HepG2 (cell line): ENCODE measurements at places on chromosomes 2 and 18. TPM values are rescaled to one million over a fixed set of nuclear protein-coding genes. Genes with fewer than 3 reads are reported as not detected.
A peak's percentile ranks its signal among the peaks of the same experiment; 100 is the strongest.

- DNase-seq, result no peak
Observed at GRCh38 chr18:67243799-67244587, 272.5 kb downstream of the DSEL start.

DNA sequence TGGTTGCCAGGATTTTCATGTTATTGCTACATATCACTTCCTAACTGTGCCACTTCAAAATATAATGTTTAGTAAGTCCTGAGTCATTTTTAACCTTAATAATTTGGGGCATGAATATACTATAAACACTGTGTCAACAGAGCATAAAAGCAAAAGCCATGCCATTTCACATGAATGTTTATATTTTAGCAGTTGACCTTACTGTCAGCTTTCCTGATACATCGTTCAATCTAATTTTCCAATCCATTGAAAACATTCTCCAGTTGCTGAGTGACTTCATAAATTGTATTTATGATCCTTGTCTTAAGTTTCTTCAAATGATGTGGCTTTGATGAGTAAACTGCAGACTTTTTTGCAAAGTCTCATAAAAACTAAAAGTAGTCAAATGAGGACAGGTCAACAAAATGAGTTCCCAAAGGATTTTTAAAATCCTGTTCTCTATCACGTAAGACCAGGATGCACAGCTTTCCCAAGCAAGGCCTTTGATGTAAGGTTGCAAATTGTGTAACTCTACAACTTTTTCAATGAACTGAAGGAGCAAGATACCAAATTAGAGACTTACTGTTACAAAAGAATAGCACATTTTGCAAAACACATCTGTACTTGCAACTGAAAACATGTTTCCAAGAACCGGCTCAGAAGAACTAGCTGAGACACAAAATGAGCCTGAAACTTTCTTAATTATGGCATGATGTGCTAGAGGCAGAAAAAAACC is 117.7 kb downstream of the SATB2 start:
- no peak for DNase-seq

DNA sequence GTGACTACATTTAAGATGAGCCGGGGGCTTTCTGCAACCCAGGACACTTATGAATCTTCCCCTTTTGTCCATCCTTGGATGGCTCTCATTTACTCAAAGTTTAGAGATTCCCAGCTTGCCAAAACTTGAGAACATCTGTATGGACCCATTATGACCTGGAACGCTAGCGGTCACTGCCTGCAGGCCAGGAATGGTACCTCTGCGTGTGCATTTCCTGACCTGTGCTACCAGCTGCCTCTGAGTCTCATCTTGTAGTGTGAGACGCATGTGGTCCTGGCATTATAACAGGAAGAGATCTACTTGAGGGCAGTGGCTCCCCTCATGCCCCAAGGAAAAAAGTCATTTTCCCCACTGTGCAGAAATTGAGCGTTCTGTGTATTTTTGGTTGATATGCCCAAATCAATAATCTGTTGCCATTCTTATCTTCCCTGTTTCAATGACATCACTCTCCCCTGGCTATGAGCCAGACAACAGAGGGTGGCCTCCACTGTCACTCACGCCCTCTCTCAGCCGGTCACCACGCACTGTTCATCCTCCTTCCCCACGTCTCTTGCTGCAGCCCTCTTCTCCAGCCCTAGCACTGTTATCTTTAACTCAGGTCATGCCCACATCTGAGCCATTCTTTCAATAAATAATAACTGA is 28.5 kb upstream of the NPAS2 start:
- peak; percentile 51 for DNase-seq

GRCh38 chr2:2102866-2103653 is 228.0 kb downstream of the MYT1L start:
- no peak for DNase-seq

DNA sequence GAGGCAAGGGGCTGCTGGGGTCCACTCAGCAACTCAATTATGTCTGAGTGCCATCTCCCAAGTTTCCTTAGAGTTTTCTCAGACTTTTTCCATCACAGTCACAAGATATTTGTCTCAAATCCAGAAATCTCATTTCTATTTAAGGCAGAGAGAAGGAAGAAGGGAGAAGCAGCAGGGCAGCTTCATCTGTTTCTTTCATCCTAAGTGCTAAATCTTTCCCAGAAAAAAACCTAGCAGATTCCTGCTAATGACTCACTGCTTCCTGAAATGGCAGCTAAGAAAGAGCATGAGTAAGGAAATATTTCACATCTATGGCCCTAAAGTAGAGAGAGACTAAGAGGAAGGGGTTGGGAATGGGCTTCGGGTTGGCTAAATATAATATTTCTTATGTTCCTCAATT is 88.0 kb downstream of the KYNU start:
- no peak for DNase-seq

GRCh38 chr2:33335516-33335915 is 140.9 kb upstream of the RASGRP3 start:
- DNase-seq, result no peak

GRCh38 chr18:33355263-33355662 is 85.3 kb downstream of the CCDC178 start:
- DNase-seq, result no peak

UGT1A8 gene
- total RNA-seq, result not detected in 2 replicates

DSG1 gene
- not detected in 2 replicates for total RNA-seq

TTC39C gene
- 25.9 and 28.1 TPM in 2 replicates for total RNA-seq

MATN3 gene
- 19.2 and 36.1 TPM in 2 replicates for total RNA-seq
